NCI-H748 treated with DMSO at 0.1 percent for 48 hours (cell line): ENCODE measurements at places on chromosomes 7 and 10.

DNA sequence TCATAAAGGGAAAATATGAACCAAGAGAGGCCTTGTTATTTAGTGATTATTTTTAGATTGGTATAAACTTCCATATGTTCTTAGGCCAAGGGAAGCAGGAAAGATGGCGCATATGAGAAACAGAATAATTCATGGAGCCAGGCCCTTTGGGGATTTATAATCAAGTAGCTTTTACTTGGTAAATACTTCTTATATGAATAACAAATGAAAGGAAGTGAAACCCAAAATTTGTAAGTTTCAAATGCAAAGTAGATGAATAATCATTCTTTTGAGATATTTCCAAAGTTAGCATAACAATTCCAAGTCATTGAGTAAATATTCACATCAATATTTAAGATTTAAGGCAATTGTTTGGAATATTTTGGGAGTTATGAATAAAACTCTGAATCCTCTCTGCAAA is 13.9 kb upstream of the OPTN start:
- DNase-seq = no peak

GRCh38 chr10:11835704-11836103 is 12.5 kb downstream of the PROSER2 start:
- no peak for DNase-seq

DNA sequence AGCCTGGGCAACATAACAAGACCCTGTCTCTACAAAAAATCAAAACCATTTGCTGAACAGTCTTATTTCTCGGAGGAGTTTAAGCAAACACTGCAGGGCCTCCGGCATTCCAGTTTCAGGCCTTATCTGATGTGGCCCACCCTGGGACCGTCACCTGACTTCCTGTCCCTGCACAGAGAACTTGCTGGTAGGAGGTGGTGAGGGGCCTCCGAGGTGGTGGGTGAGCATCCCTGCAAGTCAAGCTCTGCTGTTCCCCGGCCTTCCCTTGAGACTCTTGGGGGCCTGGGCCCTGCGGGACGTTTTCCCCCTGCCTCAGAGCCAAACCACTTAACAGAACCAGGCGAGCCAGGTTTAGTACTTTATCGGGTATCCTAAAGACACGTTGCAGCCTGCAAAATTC is 44.5 kb upstream of the AP5Z1 start:
- DNase-seq = no peak

- DNase-seq = peak; percentile 3
These were observed 8.9 kb upstream of the EXOC6 start for GRCh38 chr10:92839191-92840085.

DNA sequence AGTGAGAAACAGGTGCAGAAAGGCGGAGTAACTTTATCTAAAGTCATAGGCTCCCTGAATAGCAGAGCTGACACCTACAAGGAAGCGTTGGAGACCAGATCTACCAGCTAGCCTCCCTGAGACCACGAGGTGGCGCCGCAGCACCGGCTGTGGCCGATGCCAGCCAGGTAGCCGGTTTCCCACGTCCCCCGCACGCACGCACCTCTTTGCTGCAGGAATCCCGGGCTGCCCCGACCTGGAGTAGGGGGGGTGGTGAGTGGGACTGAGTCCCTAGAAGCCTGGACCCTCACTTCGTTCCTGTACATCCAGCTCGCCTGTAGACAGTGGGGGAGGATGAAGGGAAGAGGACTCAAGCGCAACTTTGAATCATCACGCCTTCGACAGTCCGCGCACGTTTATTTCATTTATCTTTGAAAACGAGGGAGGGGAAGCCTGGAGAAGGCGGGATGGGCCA is 3.7 kb downstream of the ELOVL3 start:
- peak; percentile 44 for DNase-seq

DNA sequence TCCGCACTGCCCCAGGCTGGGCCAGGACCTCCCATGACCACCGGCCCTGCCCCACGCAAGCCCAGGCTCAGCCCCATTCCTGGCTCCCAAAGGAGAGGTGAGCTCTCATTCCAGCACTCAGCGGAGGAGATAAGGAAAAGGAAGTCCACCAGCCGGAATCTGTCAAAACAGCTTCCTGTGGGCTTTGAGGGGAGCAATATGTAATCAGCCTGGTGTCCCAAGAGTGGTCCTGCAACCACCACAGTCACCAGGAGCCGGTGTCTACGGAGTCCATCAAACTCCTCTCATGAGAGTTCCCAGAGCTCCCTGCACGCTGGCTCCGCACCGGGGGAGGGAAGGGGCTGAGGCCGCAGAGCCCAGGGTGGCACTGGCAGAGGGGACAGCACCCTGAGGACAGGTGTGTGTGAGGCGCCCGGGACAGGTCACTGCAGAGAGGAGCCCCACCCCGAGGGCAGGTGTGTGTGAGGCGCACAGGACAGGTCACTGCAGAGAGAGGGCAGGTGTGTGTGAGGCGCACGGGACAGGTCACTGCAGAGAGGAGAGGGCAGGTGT is 57.9 kb downstream of the STK32C start:
- no peak for DNase-seq

DNA sequence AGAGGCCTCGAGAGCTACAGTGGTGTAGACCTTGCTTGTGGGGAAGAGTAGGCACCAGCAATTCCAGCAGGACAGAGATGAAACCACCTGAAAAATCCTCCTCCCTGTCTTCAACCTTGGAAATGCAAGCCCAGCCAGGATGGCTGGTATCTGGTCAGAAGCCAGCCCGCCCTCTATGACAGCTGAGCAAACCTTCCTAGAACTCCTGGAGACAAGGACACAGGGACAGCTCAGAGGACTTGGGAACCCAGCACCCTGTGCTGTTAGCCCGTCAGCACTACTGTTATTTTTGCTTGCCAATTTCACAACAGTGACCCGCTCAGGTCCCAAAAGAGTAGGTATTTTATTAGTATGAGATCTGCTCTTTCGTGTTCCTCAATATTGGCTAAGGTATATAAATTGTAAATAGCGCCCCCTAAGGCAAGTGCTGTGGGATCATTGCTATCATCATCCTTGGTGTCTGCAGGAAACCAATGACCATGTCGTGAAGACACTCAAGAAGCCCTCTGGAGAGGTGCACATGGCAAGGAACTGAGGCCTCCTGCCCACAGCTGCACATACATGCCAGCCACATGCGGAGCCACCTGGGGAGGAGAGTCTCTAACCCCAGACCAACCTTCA is 156.5 kb upstream of the CHST15 start:
- DNase-seq = no peak

- DNase-seq = no peak
These were observed 12.8 kb upstream of the POT1 start for GRCh38 chr7:124942399-124942798.

DNA sequence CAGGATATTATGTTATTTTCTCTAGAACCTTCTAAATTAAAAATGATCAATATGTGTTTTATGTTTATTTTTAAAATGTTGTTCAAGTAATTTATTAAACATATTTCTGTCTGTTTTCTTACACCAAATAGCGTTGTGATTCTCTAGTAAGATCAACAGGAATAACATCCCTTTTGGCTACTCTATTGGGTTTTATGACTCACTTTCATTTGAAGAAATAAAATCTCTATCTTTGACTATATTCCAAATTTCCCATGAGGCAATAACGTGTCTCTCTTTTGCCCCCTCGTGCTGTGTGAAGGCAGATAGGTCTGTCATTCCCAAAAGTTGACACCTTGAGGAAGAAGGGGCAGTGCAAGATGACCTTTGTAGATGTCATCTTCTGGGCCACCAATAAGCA is 40.9 kb downstream of the ITGA8 start:
- no peak for DNase-seq

GRCh38 chr7:8162181-8162580 is 99.8 kb downstream of the ICA1 start:
- DNase-seq = no peak

- no peak for DNase-seq
These were observed 297.1 kb downstream of the GALNT17 start for GRCh38 chr7:71429083-71429482.

DNA sequence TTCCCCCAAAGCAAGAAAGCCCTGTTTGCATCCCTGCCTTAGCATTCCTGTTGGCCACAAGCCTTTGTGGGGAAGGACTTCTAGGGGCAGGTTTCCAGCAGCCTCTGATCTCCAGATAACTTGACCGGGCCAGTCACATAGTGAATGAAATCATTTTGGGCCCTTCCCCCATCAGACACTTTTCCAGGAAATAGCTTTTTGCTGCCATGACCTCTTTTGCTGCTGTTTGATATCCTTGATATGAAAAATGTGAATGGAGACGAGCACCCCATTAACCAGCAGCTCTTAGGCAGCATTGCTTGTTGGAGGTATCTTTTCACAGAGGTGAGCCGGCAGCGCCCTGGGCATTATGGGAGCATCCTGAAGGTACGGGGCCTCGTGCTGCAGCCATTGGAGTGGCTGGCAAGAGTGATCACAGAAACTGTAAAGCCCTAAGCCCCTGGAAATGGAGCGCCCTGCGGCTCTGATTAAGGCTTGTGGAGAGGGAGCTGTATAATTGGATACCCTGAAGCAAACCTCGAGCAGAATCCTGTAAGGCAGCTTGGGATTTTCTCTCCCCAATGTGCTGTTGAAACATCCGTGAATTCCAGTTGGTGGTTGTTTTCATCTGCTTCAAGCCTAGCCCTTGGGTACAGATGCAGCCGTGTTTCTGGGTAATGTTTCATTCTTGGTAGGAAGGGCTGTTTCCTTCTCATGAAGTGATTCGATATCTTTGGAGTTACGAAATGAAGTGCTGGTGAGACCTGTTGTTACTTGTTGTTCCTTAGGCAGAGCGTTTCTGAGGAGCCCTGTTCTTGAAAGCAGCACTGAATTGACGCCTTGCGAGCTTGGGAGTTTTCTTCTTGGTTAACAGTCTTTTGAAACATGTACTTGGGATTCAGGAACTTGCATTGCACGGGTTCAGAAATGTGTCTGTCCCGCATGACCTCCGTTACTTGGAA is 179.0 kb downstream of the PTEN start:
- no peak for DNase-seq

- no peak for DNase-seq
These were observed 2.8 kb upstream of the BCL7B start for GRCh38 chr7:73560109-73560835.

GRCh38 chr7:131583430-131583829 is 27.0 kb upstream of the PODXL start:
- no peak for DNase-seq

GRCh38 chr7:159056737-159057136 is 87.9 kb downstream of the VIPR2 start:
- no peak for DNase-seq

DNA sequence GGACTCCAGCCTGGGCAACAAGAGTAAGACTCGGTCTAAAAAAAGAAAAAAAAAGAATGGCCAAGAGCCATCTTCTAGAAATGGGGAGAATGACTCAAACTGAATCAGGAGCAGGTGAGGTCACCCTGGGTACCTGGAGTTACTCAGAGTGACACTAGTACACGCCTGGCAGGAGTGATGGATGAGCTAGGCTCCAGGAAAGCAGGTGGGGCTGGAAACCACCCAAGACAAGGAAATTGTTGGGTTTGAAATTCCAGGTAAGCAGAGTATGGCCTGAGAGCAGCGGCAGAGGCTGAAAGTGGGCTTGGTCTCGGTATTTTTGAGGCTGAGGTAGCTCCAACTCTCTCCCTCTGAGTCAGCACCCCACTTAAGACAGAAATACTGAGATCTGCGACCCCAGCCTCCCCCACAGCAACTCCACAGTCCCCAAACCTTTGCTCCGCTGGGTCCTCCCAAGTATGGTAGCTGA is 18.5 kb downstream of the DDIT4 start:
- DNase-seq = no peak

DNA sequence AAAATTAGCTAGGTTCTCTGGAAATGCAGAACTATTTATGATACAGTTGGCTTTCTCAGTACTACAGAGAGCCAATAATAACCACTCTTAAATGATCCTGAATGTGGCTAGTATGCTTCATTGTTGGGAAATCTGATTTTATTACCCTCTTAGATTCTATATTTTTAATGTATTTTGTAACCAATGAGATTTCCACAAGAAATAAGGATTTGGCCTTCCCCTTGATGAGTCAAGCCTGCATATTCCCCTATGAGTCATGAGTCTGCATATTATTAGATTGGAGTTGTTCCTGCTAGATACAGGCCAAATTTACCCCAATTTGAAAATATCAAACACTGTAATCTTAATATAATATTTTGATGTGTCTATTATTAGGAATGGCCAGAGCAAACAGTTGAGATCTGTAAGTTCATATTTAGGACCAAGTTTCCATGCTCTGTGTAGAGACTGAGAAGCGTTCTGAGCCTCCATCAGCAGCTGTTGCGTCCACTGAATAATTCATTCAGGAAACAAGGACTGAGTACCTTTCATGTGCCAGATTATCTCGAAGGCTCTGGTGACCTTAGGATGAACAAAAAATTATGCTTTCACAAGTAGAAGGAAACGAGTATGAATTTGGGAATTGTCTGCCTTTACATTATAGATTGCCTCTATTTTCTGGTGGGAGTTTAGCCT is 793.4 kb downstream of the NRG3 start:
- no peak for DNase-seq

- peak; percentile 88 for DNase-seq
These were observed at the start of gene ETV1 for GRCh38 chr7:13989126-13989948. ETV1 (minus strand) TSS chr7:13989666; CDS start chr7:13989052, 614 bp downstream.

GRCh38 chr10:30816820-30817171 is 187.2 kb upstream of the LYZL2 start:
- no peak for DNase-seq
